ENCODE measurements at places on chromosomes 6 and 20.

GRCh38 chr6:102895683-102896082 is 1502.2 kb downstream of the GRIK2 start:
- no peak for DNase-seq

DNA sequence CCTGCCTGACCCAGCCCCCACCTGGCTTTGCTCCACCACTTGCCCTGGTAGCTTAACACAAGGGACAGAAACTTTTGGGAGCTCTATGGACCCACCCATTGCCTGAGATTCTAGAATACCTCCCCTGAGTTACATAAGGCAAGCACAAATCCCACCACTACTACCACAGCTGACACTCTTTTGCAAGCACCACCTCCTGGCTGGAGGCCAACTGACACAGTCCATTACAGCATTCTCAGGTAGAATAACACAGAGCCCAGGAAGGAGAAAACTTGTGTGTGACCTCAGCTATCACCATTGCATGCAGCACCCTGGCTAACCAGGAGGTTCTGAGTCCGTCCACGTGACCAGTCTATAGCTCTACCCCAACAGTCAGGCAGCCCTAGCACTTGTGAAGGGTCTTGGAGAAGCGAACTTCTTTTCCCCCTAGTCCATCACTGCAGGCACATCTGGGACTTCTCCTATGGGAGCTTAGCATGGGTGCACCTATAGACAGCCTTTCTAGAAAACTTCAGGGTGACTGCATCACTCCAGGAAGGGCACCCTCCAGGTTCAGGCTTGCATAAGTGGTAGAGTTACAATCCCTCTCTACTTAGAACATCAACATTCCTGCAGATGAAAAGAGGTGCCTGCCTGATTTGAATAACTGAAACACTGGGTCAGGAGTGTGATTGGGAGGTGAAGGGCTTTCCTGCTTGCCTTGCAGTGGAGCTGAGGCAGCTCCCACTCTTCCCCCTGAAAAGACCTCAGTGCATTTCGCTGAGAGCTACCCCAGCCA is 30.1 kb downstream of the CITED2 start:
- DNase-seq, result no peak

- peak; percentile 74 for DNase-seq
Observed at GRCh38 chr6:41336824-41337223, 1.4 kb downstream of the NCR2 start.

DNA sequence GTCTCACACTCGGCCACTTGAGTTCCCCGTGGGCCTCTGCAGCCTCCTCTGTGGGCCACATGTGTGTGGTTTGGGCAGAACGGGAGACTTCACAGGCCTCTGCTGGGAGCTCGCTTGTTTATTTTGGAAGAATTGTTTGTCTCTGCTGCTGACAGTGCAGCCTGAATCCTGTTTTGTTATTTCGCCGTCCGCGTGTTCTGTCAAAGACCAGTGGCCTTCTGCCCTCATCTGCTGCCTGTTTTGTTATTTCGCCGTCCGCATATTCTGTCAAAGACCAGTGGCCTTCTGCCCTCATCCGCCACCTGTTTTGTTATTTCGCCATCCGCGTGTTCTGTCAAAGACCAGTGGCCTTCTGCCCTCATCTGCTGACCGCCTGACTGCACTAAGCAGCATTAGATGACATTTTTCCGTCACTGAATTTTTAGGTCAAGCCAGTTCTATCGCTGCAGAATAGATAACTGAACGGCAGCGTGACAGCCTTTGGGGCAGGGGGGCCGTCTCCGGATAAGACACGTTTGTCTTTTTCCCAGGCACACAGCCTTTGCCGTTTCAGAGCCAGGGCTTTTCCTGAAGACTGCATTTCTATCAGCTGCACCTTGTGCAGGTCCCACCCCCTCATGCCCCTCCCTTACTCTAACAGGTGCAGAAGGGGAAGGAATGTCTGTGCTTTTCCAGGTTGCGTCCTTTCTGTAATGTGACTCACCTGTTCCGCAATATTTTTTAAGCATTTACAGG is 158.5 kb upstream of the AFDN start:
- no peak for DNase-seq

DNA sequence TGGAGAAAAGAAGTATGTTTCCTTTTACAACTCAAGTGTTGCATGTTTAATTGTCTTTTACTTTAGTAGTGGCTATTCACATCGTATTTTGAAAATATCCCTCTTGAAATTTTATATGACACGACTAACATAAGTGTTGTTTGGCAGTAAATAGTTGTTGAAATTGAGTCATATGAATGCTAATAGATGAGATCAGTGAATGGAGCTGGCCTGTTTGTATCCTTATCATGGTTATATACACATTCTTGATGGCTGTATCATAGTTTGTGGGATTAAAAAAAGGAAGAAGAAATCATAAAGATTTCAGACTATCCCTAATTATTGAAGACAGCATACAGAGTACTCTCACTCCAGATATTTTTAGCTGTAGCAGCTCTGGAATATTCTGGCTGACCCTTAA is 8.2 kb upstream of the RAE1 start:
- DNase-seq, result no peak

- no peak for DNase-seq
Observed at GRCh38 chr20:44228465-44229258, 18.1 kb upstream of the OSER1 start.

- DNase-seq, result peak; percentile 96
Observed at GRCh38 chr20:7094438-7094997, 327.0 kb downstream of the BMP2 start.

GRCh38 chr6:3022765-3023662 is 23.3 kb downstream of the NQO2 start:
- DNase-seq, result no peak

GRCh38 chr20:46151936-46152335 is 33.8 kb downstream of the CD40 start:
- DNase-seq, result no peak

GRCh38 chr6:117555882-117556498 is 46.3 kb downstream of the GOPC start:
- peak; percentile 22 for DNase-seq

GRCh38 chr20:52616629-52617028 is 355.5 kb upstream of the TSHZ2 start:
- DNase-seq, result no peak

GRCh38 chr20:51720854-51721253 is 47.3 kb downstream of the ATP9A start:
- no peak for DNase-seq

GRCh38 chr6:112193535-112194051 is 60.8 kb downstream of the LAMA4 start:
- no peak for DNase-seq

- no peak for DNase-seq
Observed at GRCh38 chr6:155352811-155353210, 38.5 kb upstream of the TFB1M start.

GRCh38 chr20:60966031-60966430 is 286.0 kb upstream of the CDH4 start:
- no peak for DNase-seq

DNA sequence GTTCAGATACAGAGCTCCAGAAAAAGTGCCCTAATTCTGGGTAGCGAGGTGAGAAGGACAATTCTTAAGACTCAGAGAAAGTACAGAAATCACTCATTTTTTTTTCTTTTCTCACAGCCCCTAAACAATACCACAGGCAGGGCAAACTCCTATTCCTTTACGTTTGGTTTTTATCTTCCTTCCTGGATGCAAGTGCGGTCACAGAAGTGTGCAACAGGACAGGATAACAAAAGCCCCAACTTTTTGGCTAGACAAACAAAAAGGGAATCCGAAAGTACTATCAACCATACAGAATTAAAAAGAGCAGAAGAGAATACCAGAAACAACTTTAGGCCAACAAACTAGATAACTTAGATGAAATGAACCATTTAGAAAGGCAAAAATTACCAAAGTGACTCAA is 18.4 kb upstream of the BEND6 start:
- no peak for DNase-seq

- no peak for DNase-seq
Observed at GRCh38 chr6:80472271-80472670, 365.8 kb downstream of the BCKDHB start.

- DNase-seq, result no peak
Observed at GRCh38 chr6:46850792-46851191, 57.6 kb downstream of the MEP1A start.

DNA sequence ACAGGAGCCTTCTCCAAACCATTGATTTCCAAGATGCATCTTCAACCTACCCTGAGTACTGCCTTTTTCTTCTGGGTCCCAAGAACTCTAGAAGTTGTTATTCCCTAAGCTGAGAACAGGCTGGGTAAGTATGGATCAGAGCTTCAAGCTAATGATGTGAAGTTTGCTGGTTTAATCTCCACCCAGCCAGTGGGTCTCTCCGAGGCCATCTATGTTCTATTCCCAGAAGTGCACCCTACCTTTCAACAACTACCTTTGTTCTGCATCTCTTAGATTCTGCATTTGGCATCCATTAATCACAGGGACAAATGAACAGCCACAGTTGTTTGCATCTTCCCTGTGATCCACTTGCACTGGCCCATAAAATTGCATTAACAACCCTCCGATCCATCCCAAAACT is 246.2 kb downstream of the HIVEP2 start:
- no peak for DNase-seq

- DNase-seq, result no peak
Observed at GRCh38 chr6:108736002-108736361, 112.2 kb upstream of the ARMC2 start.

GRCh38 chr6:148240461-148240840 is 102.2 kb upstream of the SASH1 start:
- no peak for DNase-seq

DNA sequence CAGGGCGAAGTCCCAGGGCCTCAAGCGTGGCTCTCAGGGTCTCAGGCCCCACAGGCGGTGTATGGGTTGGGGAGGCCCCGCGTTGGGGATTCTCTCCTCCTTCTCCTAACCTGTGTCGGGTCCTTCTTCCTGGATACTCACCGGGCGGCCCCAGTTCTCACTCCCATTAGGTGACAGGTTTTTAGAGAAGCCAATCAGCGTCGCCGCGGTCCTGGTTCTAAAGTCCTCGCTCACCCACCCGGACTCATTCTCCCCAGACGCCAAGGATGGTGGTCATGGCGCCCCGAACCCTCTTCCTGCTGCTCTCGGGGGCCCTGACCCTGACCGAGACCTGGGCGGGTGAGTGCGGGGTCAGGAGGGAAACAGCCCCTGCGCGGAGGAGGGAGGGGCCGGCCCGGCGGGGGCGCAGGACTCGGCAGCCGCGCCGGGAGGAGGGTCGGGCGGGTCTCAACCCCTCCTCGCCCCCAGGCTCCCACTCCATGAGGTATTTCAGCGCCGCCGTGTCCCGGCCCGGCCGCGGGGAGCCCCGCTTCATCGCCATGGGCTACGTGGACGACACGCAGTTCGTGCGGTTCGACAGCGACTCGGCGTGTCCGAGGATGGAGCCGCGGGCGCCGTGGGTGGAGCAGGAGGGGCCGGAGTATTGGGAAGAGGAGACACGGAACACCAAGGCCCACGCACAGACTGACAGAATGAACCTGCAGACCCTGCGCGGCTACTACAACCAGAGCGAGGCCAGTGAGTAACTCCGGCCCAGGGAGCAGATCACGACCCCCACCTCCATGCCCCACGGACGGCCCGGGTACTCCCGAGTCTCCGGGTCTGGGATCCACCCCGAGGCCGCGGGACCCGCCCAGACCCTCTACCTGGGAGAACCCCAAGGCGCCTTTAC is at the start of gene HLA-G:
Gene HLA-G, plus strand, starts transcription at position 247 of the 892 bp plus-strand sequence. Its CDS starts 20 bp downstream, at position 267.
- no peak for DNase-seq

DNA sequence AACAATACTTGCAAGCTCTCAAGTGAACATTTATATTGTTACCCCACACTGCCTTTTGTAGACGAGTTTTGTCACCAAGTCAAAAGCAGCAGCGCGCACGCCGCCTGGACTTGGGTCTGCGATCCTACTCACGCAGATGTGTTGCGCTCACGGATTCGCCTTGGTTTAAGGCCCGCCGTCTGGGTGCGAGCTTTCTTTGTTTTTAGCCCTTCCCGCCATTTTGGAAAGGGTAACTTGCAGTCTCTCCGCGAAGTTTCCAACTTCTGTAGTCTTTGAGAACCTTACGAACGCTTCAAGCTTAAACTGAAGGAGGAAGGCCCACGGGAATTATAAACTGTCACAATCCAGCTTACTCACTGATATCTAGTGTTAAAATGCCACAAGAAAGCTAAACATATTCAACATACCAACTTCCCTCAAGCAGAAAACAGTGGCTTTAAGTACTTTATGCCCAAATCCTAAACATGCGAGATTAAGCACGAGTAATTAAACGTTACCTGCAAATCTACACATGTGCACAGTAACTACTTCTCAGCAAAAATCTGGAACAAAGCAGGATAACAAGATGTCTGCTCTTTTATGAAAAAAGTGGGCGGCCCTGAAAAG is 80.4 kb upstream of the BTN3A2 start:
- DNase-seq, result no peak

DNA sequence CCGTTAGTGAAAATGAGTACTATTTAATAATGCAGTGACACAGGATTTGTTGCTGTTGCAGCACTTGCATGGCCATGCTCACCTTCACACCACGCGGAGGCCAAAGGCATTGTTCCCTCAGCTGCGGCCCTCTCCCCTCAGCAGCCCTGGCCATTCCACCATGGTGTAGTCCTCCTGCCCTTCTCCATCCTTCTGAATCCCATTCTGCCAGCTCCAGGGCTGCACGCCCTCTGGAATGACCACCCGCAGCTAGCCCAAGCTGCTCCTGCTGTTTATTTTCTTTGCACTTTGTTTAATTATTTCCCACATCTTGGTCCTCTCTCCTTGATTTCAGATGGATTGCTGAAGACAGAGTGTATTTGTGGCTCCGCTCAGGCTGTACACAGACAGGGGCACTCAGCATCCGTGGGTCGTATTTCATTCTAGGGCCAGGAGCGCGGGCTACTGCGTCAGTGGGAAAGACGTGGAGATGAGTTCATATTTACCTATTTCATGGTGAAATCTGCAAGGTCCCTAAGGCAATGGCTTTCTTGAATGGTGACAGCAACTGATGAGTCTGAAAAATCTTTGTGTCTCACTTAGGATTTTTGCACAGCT is 81.4 kb upstream of the DUSP22 start:
- no peak for DNase-seq

DNA sequence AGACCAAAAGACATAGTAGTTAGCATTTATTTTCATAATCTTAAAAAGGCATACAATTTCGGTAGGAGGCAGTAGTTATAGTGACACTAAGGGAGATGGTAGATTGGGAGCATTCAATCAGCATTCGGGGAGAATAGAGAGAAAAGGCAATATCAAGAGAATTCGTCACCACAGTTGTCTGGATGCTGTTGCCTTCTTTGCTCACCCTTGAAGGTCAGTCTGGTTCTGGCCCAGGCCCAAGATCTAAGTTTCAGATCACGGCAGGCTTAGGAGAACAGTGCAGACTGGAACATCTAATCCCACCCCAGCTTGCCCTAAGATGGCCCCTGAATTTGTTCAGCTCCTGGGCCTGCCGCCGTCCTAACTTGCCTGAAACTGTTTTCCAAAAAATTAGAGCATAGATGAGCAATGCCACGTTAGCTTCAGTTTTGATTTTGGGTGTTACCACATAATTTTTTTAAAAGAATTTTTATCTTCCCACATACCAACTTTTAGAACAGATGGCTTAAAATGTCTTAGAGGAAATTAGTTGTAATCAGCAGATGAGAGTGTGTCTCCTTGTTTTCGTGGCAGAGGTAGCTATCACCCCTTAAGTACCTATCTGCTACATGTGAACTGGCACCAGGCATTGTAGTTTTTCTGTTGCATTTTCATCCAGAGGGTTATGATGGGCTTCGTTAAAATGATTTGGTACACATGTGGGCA is 8.3 kb upstream of the CEP85L start:
- DNase-seq, result no peak
